ENCODE measurements at places on chromosomes 7 and 10.

- no peak for DNase-seq
Measured at GRCh38 chr10:108696792-108697477, 1226.4 kb downstream of the XPNPEP1 start.

GRCh38 chr10:19713800-19714525 lies 102.3 kb upstream of the PLXDC2 start:
- DNase-seq = no peak

GRCh38 chr7:115178835-115179234 lies 256.9 kb downstream of the MDFIC start:
- DNase-seq = no peak

DNA sequence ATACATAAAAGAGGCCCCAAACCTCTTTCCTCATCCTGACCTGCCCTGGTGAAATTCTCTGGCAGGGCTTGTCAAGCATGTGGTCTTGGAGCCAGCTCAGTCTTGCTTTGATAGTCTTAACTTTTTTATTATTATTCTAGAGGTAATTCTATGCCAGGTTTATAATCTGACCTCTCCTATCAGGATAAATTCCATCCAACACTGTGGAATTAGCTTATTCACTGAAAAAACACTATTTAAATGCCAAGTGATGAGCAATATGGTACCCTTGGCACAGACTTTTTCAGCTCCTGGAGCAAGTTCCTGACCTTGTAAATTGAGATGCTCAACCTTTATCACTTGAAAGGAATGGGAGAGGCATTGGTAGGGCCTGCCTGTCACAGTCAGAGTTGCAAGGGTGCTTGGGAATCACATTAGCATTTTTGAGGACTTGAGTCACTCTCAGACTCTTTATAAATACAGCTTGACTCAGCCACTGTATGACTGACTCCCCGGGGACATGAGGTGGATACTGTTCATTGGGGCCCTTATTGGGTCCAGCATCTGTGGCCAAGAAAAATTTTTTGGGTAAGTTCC lies at the start of gene CPA4:
TSS of gene CPA4 (plus strand) at position 480 of the 576 bp plus-strand sequence. CDS start at position 500, 20 bp downstream.
- DNase-seq = no peak

DNA sequence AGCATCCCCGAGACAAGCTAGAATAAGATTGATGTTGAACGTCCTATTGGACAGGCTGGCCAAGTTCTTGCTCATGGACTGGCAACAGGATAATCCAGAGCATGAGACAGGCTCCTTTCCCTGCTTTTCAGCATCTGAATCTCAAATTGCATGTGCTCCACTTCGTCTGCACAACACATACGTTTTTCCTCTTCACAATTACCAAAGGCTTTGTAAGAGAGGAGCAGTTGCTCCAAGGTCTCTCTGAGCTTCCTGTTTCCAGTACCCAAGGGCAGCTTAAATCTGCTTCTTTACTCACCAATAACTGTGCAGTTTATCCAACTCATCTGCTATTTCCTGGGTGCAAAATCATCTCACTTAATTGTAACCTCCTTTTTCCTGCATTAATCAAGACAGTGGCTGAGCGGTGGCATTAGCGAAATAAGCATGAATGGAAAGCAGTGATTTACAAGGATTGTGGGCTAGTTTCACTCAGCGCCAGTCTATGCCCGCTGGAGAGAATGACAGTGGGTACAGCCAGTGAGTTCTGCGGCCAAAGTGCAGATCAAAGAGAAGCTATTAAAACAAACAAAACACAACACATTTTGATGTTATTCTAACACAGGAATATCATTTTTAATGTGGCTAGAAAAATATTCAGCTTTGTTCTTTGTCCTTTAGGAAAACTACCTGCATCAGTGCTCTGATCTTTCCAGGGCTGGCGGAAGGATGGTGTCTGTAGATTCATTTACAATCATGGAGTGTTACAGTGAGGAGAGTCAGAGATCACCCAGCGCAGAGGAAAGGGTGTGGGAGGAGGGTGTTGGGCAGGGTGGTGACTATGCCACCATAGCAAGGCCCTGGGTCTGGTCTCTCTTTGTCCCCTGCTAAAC lies 79.8 kb downstream of the CHN2 start:
- DNase-seq = no peak

DNA sequence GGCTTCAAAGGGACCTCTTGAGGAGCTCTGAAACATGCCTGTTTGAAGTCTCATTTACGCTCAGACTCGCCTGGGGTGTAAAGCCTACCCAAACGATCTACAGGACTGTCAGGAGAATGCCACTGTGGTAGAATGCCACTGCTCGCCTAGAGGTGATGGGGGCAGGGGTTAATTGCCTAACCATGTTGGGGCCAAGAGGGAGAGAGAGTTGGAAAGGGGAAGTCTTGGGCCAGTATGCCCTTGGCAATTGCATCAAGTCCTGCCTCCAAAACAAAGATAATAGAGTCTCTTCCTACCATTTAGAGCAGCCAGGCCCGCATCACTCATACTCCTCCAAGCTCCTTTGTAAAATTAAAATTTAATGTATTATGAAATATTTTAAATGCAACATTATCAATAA lies 25.2 kb downstream of the CDK1 start:
- no peak for DNase-seq

GRCh38 chr10:10320956-10321355 lies 696.7 kb upstream of the CELF2 start:
- no peak for DNase-seq

- DNase-seq = no peak
Measured at GRCh38 chr7:25664593-25664992, 436.3 kb upstream of the NPVF start.

- DNase-seq = no peak
Measured at GRCh38 chr7:92244808-92245486, 767 bp downstream of the KRIT1 start.

DNA sequence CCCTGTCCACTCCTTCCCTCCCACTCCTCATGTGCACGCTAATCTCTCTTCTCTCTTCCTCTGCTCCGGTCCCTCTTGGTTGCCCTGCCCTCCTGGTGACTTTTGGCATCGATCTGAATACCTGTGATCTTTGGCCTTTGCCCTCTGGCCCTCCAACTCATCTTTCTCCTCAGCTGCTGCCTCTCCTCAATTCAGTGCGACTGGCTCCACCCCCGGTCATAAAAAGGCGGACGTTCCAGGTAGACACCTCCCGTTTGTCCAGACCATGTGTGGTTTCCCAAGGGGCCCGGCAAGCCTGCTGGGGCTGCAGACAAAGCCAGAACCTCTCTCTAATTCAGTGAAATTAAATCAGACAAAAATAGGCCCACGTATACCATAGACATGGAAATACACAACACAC lies 96.8 kb downstream of the COL13A1 start:
- DNase-seq = no peak

- no peak for DNase-seq
Measured at GRCh38 chr10:88542522-88542921, 40.6 kb downstream of the RNLS start.

DNA sequence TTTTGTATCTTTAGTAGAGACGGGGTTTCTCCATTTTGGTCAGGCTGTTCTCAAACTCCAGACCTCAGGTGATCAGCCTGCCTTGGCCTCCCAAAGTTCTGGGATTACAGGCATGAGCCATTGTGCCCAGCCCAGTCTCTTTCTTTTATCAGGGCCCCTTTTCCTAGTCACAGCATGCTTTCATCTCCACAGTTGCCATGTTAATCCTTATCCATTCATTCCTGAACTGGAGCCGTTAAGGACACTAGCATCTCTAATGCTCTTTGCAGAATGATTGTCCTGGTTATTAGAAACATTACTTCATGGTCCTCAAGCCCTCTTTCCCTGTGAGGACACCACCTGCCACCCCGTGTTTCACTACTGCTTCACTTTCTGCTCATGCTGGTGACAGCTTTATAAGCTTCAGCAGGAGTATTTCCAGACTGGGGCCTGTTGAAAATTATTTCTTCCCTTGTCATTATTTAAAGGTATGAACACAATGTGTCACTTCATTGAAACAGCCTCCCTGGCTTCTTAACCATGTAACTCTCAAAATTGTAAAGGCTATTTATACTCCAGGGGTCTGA lies 313.9 kb downstream of the BMPER start:
- no peak for DNase-seq

GRCh38 chr10:64115471-64115870 lies 594.3 kb downstream of the REEP3 start:
- no peak for DNase-seq

DNA sequence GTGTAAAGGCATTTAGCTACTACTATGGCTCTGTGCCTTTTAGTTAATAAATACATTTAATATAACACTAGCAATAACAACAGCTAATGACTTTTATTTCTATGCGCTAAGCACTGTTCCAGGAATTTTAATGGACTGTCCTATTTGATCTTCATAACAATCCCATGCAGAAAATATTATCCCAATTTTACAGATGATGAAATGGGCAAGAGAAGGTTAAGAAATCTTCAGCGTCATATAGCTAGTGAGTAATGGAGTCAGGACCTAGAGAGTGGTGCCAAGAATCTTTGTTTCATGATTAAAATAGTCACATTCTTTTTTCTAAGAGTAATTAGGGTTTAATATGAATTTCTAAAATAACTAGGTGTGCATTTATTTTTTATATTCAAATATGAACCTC lies 32.4 kb downstream of the ACTA2 start:
- DNase-seq = no peak

GRCh38 chr7:121639705-121640104 lies 233.3 kb upstream of the PTPRZ1 start:
- no peak for DNase-seq

- no peak for DNase-seq
Measured at GRCh38 chr7:140008755-140009610, 53.8 kb downstream of the PARP12 start.

- DNase-seq = no peak
Measured at GRCh38 chr10:44552726-44553125, 167.8 kb upstream of the CXCL12 start.

- DNase-seq = no peak
Measured at GRCh38 chr7:154649434-154649833, 353.5 kb downstream of the PAXIP1 start.

DNA sequence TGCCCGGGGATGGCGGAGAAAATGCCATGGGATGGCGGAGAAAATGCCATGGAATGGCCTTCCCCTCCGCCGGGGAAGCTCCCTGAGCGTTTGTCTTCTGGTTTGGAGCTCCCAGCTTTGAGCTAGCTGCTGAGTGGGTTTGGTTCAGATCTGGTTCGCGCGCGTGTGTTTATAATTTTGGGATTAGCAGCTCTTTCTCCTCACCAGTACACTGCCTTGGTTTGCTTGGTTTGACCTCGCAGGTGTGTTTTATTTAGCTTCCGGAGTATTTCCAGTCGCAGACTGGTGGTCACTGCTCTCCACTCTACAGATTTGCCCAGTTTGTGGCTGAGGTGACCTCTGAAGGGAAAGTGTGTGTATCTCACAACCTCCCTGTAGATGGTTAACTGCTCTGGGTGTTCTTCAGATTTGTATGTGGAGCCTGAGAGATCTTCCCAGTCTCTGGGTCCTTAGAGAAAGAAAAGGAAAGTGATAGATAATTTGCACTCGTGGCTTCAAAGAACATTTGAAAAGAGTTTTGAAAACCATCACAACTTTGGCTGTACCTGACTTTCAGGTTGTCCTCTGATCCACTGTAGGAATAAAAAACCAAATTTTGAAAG lies 597 bp downstream of the ZNF277 start:
- peak; percentile 22 for DNase-seq

DNA sequence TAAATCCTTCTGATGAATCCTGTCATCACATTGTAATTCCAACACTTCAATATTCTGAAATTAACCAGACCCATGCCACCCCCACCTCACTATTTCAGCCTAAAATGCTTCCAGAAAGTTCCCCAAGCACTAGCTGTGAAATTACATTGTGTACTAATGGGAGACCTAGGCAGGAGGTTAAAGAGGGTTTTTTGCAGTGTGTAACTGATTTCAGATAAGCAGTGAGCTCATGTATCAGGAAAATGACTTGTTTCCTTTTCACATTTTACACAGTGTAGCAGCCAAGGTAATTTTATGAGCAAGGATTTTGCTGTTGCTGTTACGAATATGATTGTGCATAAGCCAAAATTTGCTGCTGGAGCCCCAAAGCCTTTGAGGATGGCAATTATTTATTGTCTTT lies 129.0 kb downstream of the INHBA start:
- no peak for DNase-seq

DNA sequence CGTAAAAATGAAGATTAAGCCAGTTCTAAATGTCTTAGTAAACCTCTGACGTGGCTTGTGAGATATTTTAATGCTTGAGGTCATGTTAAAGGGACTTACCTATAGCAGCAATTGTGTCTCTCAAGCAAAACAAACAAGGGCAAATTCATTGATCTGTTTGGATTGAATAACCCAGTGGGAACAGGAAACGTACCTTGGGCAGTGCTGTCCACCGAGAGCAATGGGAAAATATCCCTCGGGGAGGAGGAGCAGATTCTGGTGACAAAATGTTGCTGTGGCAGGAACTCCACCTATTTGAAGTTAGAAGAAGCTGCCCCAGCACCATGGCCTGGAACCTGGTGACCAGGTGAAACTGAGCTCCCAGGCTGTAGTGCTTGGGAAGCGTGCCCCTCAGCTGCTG lies 107.1 kb upstream of the FZD8 start:
- DNase-seq = no peak

DNA sequence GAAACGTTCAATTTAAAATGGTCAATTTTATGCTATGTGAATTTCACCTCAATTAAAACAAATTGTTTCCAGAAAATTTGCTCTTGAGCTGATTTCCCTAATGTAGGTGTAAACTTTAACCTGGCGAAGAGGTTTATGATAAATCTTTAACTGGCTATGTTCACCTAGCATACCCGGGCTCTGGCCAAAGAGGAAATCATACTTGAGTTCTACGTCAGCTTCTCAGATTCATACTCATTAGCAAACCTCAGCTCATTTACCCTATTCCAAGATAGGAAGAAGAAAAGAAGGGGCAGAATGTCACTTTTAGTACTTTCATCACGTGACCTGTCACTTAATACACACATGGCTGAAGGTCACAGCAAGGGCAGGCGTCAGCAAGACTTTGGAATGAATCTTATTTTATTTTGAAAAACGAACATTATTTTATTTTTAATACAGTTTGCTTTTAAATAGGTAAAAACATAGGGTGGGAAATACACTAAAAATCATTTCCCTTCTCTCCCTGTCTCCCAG lies 97.0 kb downstream of the ABLIM1 start:
- DNase-seq = no peak

- no peak for DNase-seq
Measured at GRCh38 chr10:88853155-88853881, 1.7 kb upstream of the ANKRD22 start.

DNA sequence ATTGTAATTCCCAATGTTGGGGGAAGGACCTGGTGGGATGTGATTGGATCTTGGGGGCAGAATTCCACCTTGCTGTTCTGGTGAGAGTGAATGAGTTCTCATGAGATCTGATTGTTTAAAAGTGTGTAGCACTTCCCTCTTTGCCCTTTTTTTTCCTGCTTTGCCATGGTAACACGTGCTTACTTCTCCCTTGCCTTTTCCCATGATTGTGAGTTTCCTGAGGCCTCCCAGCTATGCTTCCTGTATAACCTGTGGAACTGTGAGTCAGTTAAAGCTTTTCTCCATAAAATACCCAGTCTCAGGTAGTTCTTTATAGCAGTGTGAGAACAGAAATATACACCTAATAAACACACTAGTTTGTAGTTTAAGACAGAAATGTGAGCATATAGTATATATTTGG lies 166.8 kb upstream of the MAGI2 start:
- no peak for DNase-seq

All from HEK293T (cell line).